ENCODE measurements at places on chromosomes 7 and 10. TPM values are rescaled to one million over a fixed set of nuclear protein-coding genes. Genes with fewer than 3 reads are reported as not detected.

The CNTNAP2 gene
- total RNA-seq: not detected

The ENO4 gene
- not detected for total RNA-seq

The GATA3 gene
- total RNA-seq: 112 TPM

GRCh38 chr10:58590924-58591323, 78.3 kb downstream of the BICC1 start:
- DNase-seq: no peak

- no peak for DNase-seq
Observed at GRCh38 chr10:34590793-34591192, 224.3 kb downstream of the PARD3 start.

DNA sequence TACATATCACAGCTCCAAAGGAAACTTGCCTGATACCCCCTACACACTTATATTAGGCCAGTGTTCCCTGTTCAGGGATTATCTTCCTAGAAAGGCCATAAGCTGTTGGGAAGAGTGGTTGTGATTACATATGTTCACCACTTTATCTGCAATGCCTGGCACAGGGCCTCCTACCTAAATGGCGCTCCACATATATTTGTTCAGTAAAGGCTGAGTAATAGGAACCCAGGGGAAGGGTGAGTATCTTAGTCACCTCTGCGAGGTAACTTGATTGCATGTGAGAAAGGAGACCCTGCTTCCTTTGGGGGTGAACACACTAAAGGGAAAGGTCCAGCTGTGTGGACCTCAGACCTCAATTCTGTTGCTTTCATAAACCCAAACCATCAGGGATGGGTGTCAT, 896.0 kb downstream of the LRMDA start:
- DNase-seq: no peak

DNA sequence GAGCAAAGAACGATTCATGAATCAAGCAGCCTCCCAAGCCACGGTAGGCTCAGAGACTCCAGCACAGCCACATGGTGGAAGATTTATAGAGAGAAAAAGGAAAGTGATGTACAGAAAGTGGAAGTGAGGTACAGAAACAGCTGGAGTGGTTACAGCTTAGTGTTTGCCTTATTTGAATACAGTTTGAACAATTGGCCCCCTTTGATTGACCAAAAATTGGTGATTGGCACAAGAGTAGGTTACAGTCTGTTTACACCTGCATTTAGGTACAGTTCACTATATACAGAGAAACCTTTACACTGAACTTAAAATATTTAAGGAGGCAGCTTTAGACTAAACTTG, 136.4 kb upstream of the ASAH2 start:
- no peak for DNase-seq
